Stimulated activated CD8-positive, alpha-beta memory T cell treated with anti-CD3 and anti-CD28 coated beads, Interleukin-4, amount 100 ng/mL, for 48 hours (primary cell): ENCODE measurements at places on chromosomes 13 and 19.

DNA sequence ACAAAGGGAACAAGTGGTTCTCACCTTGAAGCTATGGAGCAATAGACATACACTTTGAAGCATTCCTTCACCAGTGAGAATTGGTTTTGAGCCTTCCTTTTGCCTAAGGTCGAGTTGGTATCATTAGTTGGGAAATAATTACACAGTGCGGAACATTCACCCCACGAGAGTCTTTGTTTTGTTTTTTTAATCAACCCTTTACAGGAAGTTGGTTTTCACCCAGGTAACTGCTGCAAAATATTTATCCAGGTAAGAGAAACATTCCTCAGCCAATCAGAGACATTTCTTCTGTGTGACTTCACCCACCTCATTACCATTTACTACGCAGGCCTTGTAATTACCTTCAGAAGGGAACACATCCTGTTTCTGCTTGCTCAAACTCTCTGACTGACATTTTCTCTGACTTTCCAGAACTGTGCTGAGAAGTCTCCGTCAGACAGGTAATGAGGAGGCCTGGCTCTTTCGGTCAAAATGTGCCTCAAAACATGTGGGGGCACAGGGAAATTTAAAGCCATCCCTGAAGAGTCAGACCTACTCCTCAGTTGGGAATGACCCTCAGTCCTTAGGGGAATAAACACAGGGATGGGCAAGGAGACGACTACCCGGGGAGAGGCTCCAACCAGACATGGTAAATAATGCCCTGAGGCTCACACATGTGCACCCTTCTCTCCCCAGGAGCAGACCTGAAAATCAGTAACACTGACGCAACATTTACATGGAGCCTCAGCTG is 22.7 kb upstream of the SERP2 start:
- DNase-seq = no peak

GRCh38 chr13:93843082-93843481 is 616.5 kb downstream of the GPC6 start:
- DNase-seq = no peak

- no peak for DNase-seq
Measured at GRCh38 chr13:108444448-108444847, 174.9 kb downstream of the TNFSF13B start.

DNA sequence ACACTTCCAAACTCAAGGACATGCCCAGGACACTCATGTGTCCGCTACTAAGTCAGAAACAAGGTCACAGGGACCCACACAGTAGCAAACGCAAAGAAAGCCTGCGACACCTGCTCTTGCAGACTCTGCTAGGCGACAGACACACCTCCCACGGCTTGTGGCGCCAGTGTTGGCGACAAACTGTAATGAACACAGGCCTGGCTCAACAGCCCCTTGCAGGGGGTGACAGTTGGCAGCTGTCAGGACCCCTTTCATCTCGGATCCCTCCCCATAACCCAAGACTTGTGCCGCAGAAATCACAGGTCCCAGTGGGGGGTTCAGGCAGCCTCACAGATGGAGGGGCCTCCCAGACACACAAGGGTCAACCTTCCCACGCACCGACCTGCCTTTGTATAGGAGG is 364 bp downstream of the CKM start:
- DNase-seq = no peak

DNA sequence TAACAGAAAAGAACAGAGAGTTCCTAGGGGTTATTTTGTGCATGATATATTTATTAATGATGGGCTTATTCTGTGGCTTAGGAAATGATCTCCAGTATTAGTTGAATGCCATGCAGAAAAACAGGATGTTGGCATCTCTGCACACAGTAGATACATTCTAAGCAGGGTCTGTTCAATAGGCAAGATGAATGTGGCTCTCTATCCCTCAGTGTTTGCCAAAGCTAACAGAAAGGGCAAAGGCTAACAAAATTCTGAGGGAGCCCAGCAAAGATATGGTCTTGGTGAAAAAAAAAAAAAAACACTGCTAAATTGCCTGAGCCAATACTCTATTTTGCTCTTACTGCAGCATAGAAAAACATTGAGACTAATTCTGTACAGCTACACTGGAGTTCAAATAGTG is 1095.8 kb downstream of the UQCRFS1 start:
- no peak for DNase-seq

DNA sequence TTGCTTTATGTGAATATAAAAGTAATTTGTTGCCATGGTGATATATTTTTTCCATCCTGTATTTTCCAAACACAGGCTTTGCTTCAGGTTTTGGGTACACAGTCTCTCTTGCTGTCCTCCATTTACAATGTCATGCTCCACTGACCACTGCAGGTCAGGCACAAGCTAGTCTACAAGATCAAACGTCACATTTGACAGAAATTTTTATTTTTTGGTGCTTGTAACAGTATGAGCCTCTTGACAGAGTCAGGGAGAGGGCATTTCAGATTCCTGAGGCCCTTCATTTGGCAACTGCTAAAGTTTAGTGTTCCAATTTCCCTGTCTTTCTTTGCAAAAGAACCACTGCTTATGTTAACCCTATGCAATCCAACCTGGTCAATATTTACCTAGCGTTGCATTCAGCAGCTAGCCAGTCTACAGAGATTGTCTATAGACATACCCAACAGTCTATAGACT is 175.0 kb downstream of the RFC3 start:
- no peak for DNase-seq

DNA sequence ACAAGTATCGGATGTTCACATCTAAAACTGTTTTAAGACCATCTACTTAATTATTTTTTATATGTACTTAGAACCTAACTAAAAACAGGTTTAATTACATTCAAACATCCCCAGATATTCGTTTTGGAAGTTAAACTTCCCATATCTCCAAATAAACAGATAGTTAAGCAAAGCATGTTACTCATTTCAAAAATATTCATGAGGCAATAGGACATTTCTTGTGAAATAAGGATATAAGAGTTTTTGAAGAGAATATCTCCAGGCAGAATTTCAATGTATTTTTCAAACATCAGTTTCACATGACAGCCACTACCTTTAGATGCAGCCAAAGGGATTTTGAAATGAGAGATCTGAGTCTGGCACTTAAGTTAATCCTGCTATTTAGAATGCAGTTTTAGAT is 697.5 kb downstream of the SLITRK1 start:
- DNase-seq = no peak

DNA sequence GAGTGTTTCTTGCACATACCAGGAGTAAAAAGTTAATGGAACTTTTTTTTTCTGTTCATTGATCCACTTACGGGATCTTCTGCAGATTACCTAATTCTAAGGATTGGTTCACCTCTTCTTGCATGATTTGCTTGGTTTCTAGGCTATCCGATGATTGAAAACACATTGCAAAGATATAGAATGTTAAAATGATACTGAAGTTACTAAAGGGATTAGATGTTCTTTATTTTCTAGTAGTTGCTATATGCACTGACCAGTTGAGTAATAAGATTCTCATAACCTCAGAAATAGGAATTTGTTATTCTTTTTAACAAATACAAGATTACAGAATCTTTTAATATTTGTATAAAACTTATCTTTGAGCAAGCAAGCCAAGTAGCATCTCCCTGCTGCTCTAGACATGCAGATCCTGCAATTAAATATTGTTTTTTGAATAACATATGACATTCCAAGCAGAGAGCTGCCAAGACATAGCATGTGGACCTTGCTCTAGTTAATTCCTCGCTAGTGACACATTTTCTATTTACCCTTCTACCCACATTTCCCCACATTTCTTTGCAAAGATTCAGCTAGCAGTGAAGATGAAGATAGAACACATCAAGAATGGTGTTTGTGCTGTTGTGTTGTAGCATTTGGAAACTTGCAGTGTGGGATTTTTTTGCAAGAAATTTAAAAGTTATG is 51.7 kb upstream of the RNF113B start:
- no peak for DNase-seq

GRCh38 chr19:35644987-35645679 is 3.0 kb upstream of the COX6B1 start:
- peak; percentile 98 for DNase-seq

DNA sequence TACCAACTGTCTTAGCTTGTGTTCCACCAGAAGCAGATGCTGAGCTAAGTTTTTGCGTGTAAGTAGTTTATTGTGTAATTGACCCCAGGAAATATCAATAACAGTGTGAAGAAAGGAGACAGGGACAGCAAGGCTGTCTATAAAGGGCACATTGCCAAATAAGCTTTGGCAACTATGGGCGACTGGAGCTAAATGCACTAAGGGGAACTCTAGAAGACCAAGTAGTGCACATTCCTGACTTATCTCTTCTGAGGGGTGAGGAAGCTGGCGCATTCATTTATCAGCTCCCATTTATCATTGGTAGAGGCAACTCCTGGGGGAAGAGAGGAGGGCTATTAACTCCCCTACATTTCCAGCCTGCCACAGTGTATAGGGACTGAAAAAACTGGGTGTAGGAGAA is 135.0 kb downstream of the DLEU7 start:
- DNase-seq = no peak
